ENCODE measurements at places on chromosomes 12 and 14.

DNA sequence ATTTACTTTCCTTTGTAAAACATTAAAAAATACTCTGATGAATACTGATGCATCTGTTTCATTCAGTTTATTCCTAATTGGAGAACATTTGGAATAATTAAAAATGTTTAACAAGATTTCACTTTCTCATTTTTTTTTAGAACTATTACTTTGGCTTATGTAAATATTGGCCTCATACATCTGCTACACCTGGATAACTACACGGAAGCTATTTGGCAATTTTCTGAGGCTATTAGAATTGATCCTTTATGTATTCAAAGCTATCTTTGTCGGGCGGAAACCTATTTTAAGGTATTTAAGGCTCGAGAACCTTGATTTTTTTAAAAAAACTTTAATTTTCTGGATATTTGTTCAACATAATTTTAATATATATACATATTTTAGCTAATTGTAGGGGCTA lies 196.7 kb downstream of the TTC6 start:
- no peak for DNase-seq

GRCh38 chr12:109861689-109862314 lies 18.5 kb downstream of the GLTP start:
- DNase-seq: no peak

DNA sequence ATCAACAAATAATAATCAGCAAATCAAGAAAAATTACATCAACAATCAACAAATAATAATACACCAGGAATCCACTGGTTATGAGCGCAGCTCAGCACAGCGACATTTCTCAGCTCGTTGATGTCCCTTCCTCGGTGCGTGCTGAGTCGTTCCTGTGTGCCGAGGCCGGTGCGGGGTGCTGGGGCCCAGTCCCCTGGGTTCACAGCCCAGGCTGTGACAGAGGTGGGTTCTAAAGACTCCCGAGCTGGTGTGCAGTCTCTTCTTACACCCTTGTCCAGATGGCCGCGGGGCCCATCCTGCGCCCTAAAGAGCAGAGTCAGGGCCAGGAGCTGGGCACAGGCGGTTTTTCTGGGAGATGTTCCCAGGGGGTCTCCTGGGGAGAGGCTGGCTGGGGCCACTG lies 26.9 kb upstream of the TRAF3 start:
- DNase-seq: no peak

- no peak for DNase-seq
These were observed 206.2 kb downstream of the FSCB start for GRCh38 chr14:44300916-44301315.

DNA sequence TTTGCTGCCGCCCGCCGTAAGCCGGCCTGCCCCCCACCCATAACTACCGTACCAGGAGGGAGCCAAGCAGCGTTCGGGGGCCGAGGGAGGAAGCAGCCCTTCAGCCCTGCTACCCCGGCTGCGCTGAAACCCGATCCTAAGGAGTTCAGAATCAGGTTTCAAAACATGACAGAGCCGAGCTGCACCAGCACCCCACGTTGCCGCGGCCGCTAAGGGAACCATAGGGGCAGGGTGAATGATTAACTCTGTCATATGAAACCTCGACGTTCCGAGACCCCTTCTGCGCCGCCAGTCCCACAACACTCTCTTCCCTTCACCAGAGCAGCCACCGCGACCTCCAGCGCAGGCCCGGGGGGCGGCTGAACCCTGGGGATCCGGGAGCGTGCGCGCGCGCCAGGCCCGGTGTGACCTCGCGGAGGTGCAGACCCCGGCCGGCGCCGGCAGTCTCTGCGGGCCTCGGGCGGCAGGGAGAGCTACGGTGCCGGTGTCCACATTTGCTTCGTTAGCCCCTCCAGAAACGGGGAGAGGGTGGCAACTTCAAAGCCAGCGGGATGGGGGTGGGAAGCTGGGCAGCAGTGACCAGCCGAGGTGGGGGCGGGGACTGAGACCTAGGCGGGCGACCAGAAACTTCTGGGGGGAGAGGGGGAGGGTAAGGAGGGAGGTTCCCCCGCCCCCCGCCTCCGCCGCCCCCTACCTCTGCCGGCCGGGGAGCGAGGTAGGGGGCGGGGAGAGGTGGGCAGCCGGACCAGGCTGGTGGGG lies 1.6 kb downstream of the SIX4 start:
- peak; percentile 39 for DNase-seq

DNA sequence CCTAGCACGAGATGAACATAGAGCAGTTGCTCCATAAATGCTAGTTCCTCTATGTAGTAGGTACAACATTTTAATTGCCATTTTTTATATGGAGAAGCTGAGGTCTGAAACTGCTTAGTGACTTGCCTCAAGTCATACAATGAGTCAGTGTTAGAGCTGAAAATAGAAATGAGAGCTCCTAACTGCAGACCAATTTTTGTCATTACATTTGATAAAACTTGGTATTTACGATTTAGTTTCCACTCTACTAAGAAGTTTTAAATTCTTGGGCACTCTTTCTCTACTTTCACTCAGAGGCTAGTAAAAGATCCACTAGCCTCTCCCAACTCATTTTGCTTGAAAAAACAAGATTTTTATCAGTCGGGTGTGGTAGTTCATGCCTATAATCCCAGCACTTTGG lies 8.1 kb upstream of the TMED10 start:
- peak; percentile 86 for DNase-seq

- DNase-seq: no peak
These were observed 89.1 kb downstream of the TTC7B start for GRCh38 chr14:90727082-90727481.

DNA sequence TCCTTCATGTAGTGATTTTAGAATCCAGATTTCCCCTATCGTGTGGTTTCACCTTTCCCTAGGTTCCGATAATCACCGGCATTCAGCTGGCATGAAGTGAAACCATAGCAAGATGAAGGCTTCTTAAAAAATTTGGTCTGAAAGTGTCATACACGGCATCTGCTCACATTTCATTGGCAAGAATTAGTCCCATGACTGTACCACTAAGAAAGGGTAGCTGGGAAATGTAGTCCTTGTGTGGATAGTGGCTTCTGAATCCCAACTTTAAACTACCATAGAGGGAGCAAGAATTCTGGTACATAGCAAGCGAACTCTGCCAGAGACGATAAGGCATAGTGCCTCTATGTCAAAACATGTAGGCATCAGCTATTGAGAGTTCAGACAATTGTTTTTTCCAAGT lies 360.1 kb upstream of the TBX3 start:
- DNase-seq: no peak

- DNase-seq: peak; percentile 49
These were observed 98.0 kb downstream of the SAMD4A start for GRCh38 chr14:54664961-54665360.

GRCh38 chr12:122726080-122726558 lies 4.5 kb downstream of the HCAR1 start:
- no peak for DNase-seq

DNA sequence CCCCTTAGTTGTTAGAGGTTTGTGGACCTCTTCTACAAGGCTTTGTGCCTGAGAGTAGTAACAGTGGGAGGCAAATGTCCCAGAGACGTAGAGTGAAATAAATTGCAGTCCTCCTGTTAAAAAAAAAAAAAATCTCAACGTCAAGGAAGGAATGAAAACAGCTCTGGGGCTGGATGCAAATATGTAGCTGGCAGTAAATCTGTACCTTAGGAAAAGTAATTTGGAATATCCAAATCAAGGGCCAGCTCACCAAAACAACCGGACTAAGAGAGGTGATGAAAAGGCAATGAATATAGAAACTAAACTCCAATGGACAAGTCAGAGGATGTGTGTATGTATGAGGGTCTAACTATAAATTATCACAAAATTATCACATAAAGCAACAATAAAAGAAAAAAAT lies 27.0 kb downstream of the SINHCAF start:
- no peak for DNase-seq

DNA sequence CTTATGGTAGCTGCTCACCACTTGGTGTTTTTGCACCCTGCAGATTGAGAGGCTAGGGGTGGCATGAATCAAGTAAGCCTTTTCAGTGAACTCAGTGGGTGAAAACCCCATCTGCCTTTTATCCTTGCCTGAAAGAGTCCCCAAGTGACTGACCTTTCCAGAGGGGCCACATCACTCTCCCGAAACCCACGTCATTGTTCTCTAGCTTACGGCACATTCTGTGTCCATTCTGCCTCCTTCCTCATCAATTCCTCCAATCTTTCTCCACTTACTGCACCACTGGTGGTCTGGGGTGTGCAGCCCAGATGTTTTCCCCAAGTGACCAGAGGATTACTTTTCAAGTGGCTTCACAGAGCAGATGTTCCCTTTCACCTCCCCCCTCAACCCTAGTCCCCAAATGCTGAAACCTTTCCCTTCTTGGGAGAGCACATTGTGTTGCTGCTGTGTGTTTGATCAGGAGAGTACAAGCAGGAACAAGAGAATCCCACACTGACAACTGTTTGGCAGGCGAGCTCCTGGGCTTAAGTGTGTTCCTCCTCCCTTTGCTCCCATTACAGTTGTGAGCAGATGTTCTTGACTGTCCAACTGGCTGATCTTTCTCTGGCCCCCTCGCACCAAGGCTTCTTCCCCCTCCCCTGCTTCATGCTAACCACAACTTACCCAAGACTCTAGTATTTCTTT lies 138.0 kb upstream of the IGF1 start:
- DNase-seq: no peak

- no peak for DNase-seq
These were observed 33.0 kb upstream of the CFAP54 start for GRCh38 chr12:96456265-96456974.

DNA sequence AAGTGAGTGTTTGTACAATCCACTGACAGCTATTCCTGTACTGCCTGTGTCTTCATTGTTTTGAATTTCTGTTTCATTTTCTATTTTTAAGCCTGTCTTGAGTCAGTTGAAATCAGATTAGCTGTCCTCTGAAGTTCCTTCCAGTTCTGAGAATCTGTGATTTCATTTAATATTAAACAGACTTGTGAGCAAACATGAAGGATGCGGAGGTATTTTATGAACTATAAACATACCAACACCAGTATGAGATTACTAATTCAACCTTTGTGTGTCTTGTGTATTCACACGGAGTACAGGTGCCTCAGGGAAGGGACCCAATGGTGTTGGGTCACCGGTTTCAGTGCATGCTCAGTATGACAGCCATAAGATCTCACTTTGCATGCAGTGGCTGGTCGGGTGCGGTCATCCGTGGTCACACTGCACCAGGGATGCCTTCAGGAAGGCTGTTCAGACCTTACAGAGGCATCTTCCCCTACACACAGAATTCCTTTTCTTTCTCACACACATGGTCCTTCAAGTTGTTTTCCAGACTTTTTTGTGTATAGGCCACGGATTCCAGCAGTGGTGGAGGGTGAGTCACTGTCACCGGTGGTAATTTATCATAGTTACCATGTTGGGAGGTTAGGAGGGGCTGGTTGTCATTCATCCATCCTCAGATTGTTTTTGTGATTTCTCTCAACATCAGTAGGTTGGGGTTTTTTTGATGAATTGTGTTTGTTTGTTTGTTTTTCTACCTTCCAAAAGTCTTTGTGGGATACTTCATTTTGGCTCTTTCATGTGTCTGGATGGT lies 103.0 kb upstream of the SFSWAP start:
- DNase-seq: no peak

DNA sequence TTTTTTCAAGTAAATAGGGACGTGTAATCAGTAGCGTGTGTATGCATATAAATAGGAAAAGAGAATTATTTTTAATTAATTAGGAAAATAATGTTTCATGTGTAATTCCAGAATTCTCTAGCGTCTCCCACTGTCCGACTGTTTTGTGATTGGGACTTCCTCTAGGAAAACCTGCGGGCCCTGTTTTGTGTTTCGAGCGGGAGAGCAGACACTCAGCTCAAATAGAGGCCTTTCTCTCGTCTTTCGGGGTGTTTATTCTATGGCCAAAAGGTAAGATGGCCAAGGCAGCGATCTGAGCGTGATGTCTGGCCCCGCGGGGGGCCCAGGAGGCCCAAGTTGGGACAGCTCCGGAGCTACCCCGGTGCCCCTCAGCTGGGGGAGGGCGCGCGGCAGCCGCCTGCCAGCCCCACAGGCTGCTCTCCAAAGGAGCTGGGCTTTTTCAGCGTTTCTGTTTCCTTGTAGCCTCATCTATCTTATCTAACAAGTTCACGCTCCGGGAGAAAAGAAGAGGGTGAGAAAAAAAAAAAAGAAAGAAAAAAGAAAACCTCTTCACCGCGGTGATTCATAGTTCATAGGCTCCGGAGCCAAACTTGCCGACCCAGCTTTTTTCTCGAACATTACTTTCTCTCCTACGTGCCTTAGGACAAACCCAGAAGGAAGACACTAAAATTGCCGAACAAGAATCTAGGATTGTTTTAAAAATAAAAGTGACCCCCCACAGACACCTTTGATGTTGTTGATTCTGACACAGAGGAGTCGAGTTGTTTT lies 7.5 kb upstream of the FOXG1 start:
- DNase-seq: no peak

DNA sequence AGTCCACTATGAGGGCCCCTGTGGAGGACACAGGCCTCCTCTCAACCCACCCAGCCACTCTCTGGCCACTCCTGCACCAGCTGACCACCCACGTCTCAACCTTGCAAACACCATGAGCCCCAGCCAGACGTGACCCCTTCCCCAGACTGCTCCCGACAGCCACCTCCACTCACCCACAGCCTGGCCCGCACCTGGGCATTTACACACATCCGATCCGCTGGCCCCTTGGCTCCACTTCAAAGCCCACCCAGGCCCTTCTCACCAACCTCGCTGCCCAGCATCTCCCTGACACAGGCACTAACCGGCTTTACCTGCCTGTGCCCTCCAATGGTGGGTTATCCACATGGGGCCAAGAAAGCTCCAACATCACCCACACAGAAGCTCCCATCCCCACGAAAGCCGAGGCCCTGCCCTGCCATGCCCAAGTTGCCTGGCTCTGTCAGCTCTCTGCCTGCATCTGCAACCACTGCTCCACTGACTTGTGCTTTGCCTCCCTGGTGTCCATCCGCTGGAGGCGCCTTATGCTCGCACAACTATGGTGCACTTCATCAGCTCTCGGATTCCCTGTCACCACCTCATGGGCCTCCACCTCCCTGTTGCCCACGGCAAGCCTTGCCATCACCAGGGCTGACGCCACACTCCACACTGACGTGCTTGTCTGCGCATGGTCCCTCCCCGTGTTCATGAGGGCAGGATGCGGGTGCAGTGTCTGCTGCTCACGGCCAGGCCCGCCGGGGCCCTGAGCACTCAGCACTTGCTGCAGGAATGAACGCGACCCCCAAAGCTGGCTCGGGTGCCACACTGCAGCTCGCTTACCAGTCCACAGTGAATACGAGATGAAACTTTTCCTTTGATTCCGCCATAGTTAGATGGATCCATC lies 16.7 kb downstream of the P2RX2 start:
- DNase-seq: no peak

- DNase-seq: no peak
These were observed 153.9 kb upstream of the AVPR1A start for GRCh38 chr12:63304887-63305316.

- peak; percentile 35 for DNase-seq
These were observed 15.1 kb upstream of the DRAM1 start for GRCh38 chr12:101862245-101862644.

- DNase-seq: no peak
These were observed 7.7 kb downstream of the PPP4R4 start for GRCh38 chr14:94181835-94182234.

DNA sequence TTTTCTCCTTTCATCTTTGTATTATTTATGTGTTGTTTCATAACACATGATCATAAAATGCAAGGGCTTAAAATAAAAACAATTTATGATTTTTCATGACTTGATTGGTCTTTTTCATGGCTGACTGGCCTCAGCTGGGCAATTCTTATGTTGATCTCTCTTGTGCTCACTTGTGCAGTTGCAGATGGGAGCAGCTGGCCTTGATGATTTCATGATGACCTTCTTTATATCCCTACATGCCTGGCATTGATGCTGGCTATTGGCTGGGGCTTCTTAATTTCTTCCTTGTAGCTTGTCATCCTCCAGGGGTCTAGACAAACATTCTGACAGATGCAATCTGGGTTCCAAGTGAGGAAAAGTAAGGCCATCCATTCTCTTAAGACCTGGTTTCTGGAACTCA lies 1832.8 kb upstream of the FLRT2 start:
- DNase-seq: no peak

Data from HFFc6 (cell line).